ENCODE measurements at places on chromosomes 7 and 10. TPM values are rescaled to one million over a fixed set of nuclear protein-coding genes. Genes with fewer than 3 reads are reported as not detected.

Gene TAS2R3
- total RNA-seq = 4.6 TPM

Gene GAD2
- 40.1 TPM for total RNA-seq

Gene DRGX
- total RNA-seq = 0.23 TPM

Gene CRTAC1
- 55.8 TPM for total RNA-seq

Gene OR6V1
- not detected for total RNA-seq

Gene TAS2R41
- total RNA-seq = not detected

Gene PIK3AP1
- total RNA-seq = 9.7 TPM

Gene HIF1AN
- total RNA-seq = 20.5 TPM

Gene SNCG
- total RNA-seq = 29.1 TPM

Measured in diencephalon (tissue), 1 donor.